ENCODE measurements at places on chromosomes 7 and 10. TPM values are rescaled to one million over a fixed set of nuclear protein-coding genes. Genes with fewer than 3 reads are reported as not detected.

Gene TUBAL3
- total RNA-seq: not detected

Gene FFAR4
- total RNA-seq: 2.5 TPM

Gene GPR37
- 0.31 TPM for total RNA-seq

Gene OIT3
- total RNA-seq: not detected

Gene LEP
- 278 TPM for total RNA-seq

DNA sequence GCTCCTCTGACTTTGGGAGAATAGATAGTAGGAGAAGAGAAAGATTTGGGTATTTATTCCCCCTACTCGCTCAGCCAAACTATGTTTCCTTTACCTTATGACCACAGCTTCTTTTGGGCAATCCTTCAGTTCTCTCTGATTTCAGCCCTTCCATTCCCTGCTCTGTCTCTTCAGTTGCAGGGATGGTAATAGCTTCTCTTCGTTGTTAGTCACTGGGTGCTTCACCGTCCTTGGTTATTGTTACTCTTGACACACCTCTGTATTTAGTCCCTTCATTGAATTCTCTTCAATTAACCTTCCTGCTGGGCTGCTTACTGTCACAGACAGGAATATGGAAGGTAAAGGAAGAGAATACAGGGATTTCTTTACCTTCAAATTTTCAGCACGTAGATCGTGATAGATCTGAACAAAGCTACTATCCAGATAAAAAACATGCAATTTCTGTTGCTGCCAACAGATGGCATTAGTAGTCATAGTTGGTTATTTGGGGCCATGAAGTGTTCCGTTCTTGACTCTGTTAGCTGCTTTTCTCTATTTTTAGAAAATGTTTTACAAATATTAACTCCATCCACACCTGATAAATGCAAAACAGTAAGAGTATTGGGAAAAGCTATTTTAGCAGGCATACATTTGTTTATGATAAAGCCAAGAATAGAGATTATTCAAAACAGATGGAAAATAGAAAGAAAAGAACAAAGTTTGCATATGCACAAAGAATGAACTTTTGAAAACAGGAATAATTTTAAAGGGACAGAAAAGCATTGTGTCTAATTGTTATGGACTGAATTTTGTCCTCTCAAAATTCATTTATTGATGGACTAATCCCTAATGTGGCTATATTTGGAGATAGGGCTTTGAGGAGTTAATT is 14.0 kb upstream of the PTTG1IP2 start:
- no peak for DNase-seq

DNA sequence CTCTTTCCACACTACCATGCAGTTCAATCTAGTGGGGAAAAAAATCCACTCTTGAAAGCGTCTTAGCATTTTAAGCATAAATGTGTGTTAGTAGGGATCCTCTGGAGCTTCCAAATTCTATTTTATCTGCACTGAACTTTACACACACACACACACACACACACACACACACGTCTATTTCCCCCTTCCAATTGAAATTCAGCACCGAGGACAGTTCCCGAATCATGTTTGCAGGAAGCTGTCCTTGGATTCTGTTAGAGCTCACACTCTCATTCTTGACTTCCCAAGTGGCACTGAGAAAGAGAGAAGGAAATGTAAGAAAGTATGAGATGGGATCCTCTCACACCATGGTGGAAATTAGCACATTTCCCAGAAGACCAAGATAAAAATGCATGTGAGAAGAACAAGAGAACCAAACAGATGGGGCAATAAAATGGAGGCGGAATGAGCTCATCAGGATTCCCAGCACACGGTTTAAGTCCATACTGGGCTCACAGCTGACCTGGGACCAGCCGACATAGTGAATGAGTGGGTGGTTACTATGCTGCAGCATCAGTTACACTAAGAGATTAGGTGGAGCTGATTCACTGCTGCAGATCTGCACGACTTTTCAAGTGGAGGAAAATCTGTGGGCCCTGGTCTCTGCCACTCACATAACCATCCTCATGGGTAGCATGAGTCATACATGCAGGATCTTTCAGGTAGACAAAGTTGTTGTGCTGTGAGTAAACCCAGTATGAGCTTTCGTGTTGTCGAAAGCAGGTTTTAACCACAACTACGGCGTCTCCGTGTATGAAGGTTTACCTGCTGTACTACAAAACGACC is 3.3 kb upstream of the NPTX2 start:
- no peak for DNase-seq

GRCh38 chr10:72511459-72511858 is 114.4 kb downstream of the MICU1 start:
- DNase-seq: no peak

- no peak for DNase-seq
Observed at GRCh38 chr10:10817609-10818008, 200.1 kb upstream of the CELF2 start.

- DNase-seq: no peak
Observed at GRCh38 chr7:155213385-155213784, 84.3 kb upstream of the INSIG1 start.

GRCh38 chr10:104665174-104665573 is 24.1 kb downstream of the SORCS3 start:
- no peak for DNase-seq

GRCh38 chr10:114024876-114025610 is 18.6 kb upstream of the ADRB1 start:
- no peak for DNase-seq

- DNase-seq: no peak
Observed at GRCh38 chr7:55094092-55094690, 75.4 kb downstream of the EGFR start.

DNA sequence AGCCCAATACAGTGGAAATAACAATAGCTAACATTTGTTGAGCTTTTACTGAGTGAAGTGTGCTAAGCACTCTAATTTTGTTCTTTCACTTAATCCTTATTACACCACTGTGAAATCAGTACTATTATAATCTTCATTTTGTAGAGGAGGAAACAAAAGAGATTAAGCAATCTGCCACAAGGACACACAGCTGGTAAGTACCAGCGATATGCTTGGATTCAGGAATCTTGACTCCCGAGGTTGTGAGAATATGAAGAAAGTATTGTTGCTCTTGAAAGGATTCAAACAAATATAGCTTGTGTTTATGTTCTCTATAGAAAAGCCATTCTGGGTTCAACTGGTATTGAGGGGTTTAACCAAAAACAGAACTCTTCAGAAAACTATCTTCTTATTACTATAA is 93.7 kb upstream of the HECTD2 start:
- no peak for DNase-seq

- DNase-seq: no peak
Observed at GRCh38 chr7:157961731-157962457, 625.1 kb downstream of the DNAJB6 start.

DNA sequence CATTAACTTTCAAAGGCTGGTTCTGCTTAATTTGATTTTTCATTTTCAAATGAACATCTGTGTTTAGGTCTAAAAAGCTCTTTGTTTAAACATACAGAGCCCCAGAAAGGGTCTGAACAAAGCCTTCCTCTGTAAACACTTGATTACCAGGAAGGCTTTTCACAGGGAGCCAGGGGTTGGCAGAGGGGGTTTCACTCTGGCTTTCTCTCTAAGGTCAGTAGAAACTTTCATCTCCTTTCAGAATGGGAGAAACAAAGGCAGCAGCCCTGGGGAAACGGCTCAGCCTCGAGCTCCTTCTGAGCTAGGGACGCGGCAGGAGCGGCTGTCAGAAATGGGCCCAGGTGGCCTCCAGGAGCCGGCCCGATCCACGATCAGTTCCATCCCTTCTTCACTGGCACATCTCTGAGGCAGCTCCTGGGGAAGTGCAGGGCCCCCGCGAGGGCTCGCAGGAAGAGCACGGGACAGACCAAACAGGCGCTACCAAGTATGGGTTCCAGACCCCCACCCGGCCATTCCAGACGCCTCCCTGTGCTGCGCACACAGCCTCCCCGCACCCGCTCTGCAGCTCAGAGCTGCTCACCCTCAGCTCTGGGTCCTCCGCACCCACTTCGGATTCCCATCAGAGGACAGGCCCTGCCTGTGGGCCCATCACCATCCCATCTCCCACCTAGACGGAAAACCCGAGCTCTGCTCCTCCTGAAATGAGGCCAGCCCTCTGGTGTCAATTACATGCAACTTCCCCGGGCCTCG is 124.1 kb downstream of the MAD1L1 start:
- DNase-seq: no peak
